Activated CD4-positive, alpha-beta T cell treated with anti-CD3 and anti-CD28 coated beads for 48 hours (primary cell): ENCODE measurements at places on chromosomes 3 and 15.

- no peak for DNase-seq
Observed at GRCh38 chr3:113741086-113741485, 5.0 kb downstream of the NAA50 start.

GRCh38 chr15:77440378-77440999 is 19.8 kb downstream of the HMG20A start:
- no peak for DNase-seq

DNA sequence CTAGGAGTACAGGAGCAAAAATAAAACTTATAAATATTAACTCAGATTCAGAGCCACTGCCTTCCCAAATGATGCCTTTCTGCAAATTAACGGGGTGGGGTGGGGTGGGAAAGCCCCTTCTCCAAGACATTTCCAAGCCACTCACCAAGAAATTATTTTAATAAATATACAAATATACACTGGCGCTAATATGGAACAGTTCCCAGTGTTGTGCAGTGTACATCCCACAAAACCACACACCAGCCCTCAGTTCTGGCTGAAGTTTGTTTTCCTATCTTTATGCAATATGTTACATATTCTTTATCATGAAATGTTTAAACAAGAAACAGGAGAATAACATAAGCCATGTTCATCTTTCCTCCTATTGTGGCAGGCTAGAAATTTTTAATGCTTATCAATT is 53.0 kb upstream of the GYG1 start:
- no peak for DNase-seq

GRCh38 chr15:62568702-62569101 is 403.6 kb upstream of the C2CD4B start:
- DNase-seq: no peak

DNA sequence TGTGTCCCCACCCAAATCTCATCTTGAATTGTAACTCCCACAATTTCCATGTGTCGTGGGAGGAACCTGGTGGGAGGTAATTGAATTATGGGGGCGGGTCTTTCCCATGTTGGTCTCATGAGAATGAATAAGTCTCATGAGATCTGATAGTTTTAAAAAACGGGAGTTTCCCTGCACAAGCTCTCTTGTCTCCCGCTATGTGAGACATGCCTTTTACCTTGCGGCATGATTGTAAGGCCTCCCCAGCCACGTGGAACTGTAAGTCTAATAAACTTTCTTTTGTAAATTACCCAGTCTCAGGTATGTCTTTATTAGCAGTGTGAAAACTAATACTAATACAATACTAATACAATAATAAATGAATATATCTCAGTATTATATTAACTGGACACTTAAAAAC is 9.9 kb upstream of the YEATS2 start:
- no peak for DNase-seq

GRCh38 chr15:47378527-47378926 is 338.8 kb upstream of the SEMA6D start:
- DNase-seq: no peak

GRCh38 chr3:144556392-144556791 is 584.8 kb downstream of the DIPK2A start:
- DNase-seq: no peak

- DNase-seq: no peak
Observed at GRCh38 chr15:55695432-55695831, 47.5 kb downstream of the PRTG start.

- DNase-seq: no peak
Observed at GRCh38 chr15:31525185-31525695, 198.6 kb downstream of the KLF13 start.

DNA sequence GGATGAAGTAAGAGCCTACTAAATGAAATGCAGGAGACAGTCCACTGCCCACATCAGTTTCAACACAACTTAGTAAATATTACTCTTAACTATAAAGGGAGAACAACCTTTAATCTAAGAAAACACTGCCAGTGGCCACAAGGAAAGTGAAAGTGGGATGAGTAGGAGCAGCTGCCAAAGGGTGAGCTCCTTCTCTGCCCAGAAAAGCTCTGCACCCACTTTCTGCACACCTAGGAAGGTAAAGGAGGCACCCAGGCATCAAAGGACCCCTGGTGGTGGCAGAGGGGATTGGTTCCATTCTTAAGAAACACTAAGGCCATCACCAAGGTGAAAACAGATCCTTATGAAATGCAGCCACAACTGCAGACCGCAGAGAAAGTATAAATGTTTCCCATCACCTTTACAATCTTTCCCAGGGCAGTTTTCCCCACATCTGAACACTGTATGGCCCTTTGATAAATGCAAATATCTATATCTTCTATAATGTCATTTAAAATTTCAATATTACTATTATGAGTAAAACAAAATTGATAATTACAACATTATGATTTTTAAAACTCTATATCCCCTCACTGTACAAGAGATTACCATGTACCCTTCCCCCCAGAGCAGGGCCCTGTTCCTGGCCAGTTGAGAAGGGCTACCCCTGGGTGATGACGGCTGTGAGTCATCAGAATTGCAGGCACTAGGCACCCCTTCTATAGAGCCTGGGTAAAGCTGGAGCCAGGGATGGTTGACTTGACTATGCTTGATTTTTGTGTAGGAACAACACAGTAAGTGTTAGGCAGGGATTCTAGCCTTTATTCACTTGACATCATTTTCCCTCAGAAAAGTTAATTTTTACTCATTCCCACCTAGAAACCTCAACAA is 92.0 kb downstream of the SNRK start:
- peak; percentile 76 for DNase-seq

GRCh38 chr15:44207643-44208042 is 12.6 kb upstream of the FRMD5 start:
- DNase-seq: no peak

GRCh38 chr3:23864931-23865330 is 51.9 kb downstream of the NKIRAS1 start:
- DNase-seq: no peak

- DNase-seq: peak; percentile 17
Observed at GRCh38 chr15:99106417-99107220, 1.7 kb downstream of the SYNM start.

GRCh38 chr3:122826278-122826677 is 31.4 kb downstream of the SLC49A4 start:
- no peak for DNase-seq
